ENCODE measurements at places on chromosomes 6 and 20.

DNA sequence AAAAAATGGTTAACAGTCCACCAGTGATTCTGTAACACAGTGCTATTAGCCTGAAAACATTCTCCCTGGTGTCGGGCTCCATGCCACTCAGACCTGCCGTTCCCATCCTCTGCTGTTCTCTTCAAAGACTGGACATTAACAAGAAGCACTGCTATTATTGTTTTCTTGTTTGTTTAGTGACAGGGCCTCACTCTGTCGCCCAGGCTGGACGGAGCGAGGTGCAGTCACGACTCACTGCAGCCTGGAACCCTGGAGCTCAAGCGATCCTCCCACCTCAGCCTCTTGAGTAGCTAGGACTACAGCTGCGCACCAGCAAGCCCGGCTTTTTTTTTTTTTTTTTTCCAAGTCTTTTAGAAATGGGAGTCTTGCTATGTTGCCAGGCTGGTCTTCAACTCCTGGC, 9.6 kb downstream of the RMND1 start:
- DNase-seq: no peak

DNA sequence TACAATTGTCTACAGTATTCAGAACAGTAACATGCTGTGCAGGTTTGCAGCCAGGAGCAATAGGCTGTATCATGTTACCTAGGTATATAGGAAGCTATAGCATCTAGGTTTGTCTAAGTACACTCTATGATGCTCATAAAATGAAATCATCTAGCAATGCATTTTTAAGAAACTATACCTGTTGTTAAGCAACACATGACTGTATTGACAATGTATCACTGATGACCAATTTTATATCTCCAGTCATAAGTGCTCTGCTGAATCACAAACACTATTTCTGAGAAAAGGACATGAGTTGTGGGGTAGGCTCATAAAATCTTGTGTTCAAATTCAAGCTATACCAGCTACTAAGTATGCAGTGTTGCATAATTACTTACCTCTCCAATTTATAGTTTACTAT, 501.3 kb downstream of the CD109 start:
- DNase-seq: no peak

GRCh38 chr6:155528982-155529453, 73.4 kb upstream of the NOX3 start:
- DNase-seq: no peak

GRCh38 chr6:169632841-169633240, 69.0 kb downstream of the WDR27 start:
- DNase-seq: no peak

GRCh38 chr20:36585410-36586125, 12.2 kb downstream of the TGIF2 start:
- no peak for DNase-seq

DNA sequence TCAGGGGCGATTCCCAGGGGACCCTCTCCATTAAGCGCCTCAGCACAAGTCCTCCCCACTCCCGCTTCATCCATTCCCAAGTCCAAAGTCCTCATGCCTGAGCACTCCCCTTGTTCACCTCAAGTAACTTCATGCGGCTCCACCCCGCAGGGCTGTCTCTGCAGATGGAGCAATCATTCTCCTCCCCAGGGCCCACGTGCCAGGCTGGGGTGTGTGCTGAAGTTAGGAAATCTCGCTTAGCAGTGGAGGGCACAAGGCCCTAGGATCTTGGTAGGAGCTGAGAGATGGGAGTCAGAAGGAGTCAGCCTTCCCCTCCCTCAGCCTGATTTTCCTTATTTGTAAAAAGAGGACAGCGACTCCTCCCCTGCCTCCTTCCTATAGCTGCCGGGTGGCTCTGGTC, 3.5 kb downstream of the TGM3 start:
- DNase-seq: no peak

DNA sequence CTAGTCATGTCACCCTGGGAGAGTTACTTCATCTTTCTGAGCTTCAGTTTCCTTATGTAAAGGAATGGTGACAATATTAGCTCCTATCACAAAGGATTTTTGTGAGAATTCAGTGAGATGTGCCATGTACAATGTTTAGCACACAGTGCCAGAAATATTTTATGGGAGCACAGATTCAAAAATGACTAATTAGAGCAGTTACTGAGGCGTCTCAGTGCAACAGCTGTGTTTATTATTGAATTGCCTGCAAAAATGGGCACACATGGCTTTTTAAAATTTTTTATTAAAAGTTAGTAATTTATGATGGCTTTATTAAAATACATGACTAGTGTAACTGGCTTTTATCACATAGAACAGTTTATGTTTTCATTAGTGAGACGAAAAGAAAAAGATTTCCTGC, 134.3 kb upstream of the AHI1 start:
- no peak for DNase-seq

- no peak for DNase-seq
Measured at GRCh38 chr6:64973142-64973541, 733.9 kb downstream of the EYS start.

GRCh38 chr6:47936820-47937219, 155.0 kb downstream of the OPN5 start:
- no peak for DNase-seq

Data from activated CD8-positive, alpha-beta memory T cell treated with anti-CD3 and anti-CD28 coated beads, Interleukin-2, amount 50 U/mL, for 4 hours (primary cell).